ENCODE measurements at places on chromosomes 3 and 15. TPM values are rescaled to one million over a fixed set of nuclear protein-coding genes. Genes with fewer than 3 reads are reported as not detected.

The SLC12A8 gene
- total RNA-seq = 0.11 TPM

The IMPG2 gene
- total RNA-seq = 0.69 TPM

The WNT5A gene
- total RNA-seq = 4.2 TPM

The REC114 gene
- total RNA-seq = not detected

The TPRG1 gene
- 0.43 TPM for total RNA-seq

The CLDN16 gene
- not detected for total RNA-seq

The ZCWPW2 gene
- total RNA-seq = 0.22 TPM

The SEMA6D gene
- total RNA-seq = 1.5 TPM

The GRK7 gene
- not detected for total RNA-seq

The GLT8D1 gene
- 42.4 TPM for total RNA-seq

The DAZL gene
- not detected for total RNA-seq

The LDHAL6B gene
- not detected for total RNA-seq

The WWTR1 gene
- total RNA-seq = 198 TPM

The SRPRB gene
- 66.0 TPM for total RNA-seq

The FETUB gene
- not detected for total RNA-seq

The ZNF385D gene
- total RNA-seq = 0.86 TPM

The CRABP1 gene
- total RNA-seq = not detected

The CCR8 gene
- total RNA-seq = not detected

The AMOTL2 gene
- 58.7 TPM for total RNA-seq

The GALNT15 gene
- total RNA-seq = 82.4 TPM

The TNK2 gene
- total RNA-seq = 12.2 TPM

The BFSP2 gene
- total RNA-seq = not detected

The UQCRC1 gene
- total RNA-seq = 246 TPM

The WDR93 gene
- total RNA-seq = not detected

The TMEM207 gene
- not detected for total RNA-seq

The CP gene
- total RNA-seq = 0.54 TPM

The SLC22A13 gene
- 0.09 TPM for total RNA-seq

The NEDD4 gene
- total RNA-seq = 32.7 TPM

The MAP1A gene
- 0.17 TPM for total RNA-seq

The PIGBOS1 gene
- 8.5 TPM for total RNA-seq

The PTX3 gene
- 213 TPM for total RNA-seq

The ARF4 gene
- 135 TPM for total RNA-seq

The HDDC3 gene
- 8.5 TPM for total RNA-seq

The DNAJC17 gene
- total RNA-seq = 26.0 TPM

The IQCH gene
- total RNA-seq = 0.69 TPM

The EIF4E3 gene
- 2.4 TPM for total RNA-seq

The CHL1 gene
- total RNA-seq = not detected

The TUSC7 gene
- total RNA-seq = not detected

The LRTM1 gene
- not detected for total RNA-seq

The KLHDC8B gene
- 125 TPM for total RNA-seq

The CHRNA3 gene
- total RNA-seq = not detected

The WDR49 gene
- total RNA-seq = 0.17 TPM

The GMNC gene
- not detected for total RNA-seq

The PLA2G4D gene
- not detected for total RNA-seq

The SACM1L gene
- 44.6 TPM for total RNA-seq

The ZNF80 gene
- not detected for total RNA-seq

The LMCD1 gene
- 38.9 TPM for total RNA-seq

Measured in dermis lymphatic vessel endothelial cell (primary cell).